T-helper 2 cell (primary cell): ENCODE measurements at places on chromosomes 12 and 14.

DNA sequence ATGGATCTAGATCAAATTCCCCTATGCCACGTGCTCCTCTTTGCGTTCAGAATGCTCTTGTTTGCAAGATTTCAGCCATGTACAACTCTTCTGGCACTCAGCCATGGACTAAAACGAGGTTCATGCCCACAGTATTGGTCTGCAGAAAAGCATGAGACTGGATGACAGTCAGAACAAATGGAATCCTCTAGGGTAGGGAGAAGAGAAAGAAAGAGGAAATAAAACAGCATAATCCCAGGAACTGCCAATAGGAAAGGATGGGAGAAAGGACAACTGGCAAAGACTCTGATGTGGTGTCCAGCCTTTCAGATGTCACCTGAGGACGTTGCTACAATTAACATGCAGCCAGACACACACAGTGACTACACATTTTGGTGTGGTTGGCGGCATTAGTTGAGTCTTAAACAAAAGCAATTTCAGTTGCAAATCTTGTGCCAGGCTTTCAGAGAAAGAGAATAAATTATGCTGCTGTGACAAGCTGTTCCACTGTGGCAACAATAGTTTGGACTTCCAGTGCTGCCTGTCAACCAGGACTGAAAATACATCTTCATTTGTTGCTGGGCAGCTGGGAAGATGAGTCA is 338.0 kb downstream of the RGS6 start:
- no peak for DNase-seq

- DNase-seq = no peak
Measured at GRCh38 chr12:24499151-24500146, 449.5 kb downstream of the BCAT1 start.

- DNase-seq = no peak
Measured at GRCh38 chr12:94793191-94793595, 142.8 kb upstream of the TMCC3 start.

- no peak for DNase-seq
Measured at GRCh38 chr14:59832653-59833294, 37.8 kb downstream of the RTN1 start.

- DNase-seq = no peak
Measured at GRCh38 chr12:29517264-29517663, 19.8 kb upstream of the OVCH1 start.

GRCh38 chr14:53144244-53144643 is 8.9 kb downstream of the DDHD1 start:
- no peak for DNase-seq

GRCh38 chr12:32139064-32139421 is 32.4 kb downstream of the BICD1 start:
- DNase-seq = no peak
